ENCODE measurements at places on chromosomes 1 and 21. TPM values are rescaled to one million over a fixed set of nuclear protein-coding genes. Genes with fewer than 3 reads are reported as not detected.

- no peak for DNase-seq
Observed at GRCh38 chr1:3688356-3689137, 36.2 kb downstream of the TP73 start.

DNA sequence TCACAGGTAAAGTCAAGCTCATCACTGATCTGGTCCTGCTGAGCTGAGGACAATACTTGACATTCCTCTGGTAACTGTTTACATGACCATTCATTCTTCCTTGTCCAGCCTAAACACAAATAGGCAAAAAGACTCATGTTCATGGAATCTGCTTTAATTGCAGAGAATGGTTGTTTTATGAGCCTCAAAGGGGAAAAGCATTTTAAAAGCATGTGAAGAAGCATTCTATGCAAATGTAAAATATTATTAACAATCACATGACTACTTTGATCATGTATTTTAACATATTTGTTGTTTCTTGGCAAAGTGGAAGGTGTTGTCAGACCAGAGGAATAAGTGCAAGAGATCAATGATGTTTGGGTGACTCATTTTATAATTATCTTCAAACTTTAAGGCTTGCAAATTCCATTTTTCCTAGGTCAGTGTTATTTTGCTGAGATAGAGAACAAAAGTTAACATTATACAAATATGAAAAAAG is 133.7 kb downstream of the RUNX1 start:
- DNase-seq: peak; percentile 89

- DNase-seq: peak; percentile 17
Observed at GRCh38 chr1:96236156-96236739, 485.3 kb upstream of the PTBP2 start.

- DNase-seq: no peak
Observed at GRCh38 chr1:41582004-41582325, 97.5 kb upstream of the EDN2 start.

- no peak for DNase-seq
Observed at GRCh38 chr1:46131712-46132528, 509 bp downstream of the PIK3R3 start.

DNA sequence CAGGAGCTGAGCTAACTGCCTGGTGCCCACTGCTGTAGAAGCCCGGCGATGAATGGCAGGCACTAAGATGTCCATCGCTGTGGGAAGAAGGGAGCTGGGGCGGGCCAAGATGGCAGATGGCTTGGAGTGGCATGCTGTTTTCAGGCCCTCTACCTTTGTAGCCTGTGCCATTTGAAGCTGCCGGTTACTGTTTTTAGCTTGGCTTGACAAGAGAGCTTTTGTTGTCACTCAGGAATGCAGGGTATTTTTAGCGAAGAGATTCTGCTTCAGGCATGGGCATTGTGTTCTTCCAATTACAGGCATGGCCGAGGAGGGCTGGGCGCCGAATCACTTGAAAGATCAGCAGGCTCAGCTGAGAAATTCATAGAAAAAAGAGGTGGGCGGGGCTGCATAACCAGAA is 348.7 kb downstream of the RPS6KC1 start:
- DNase-seq: no peak

GRCh38 chr1:78334114-78334513 is 156.7 kb upstream of the PTGFR start:
- no peak for DNase-seq

- DNase-seq: no peak
Observed at GRCh38 chr1:23531562-23532094, 595 bp upstream of the E2F2 start.

DNA sequence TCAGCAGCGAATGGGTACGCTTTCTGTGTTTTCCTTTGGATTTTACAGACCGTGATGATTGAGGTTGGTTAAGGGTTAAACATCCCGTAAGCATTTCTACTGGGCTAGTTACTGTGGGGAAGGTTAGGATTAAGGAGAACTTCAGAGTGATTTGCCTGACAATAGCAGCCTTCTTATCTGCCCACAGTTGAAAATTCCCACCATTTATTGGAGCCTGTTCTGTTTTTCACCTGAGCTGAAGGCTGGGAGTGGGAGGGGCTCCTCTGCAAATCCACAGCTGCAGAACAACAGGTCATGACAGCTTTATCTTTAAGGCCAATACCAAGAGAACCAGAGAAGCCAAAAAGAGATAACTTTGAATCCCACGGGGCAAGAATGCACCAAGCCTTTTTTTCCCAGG is 168.6 kb downstream of the KAZN start:
- no peak for DNase-seq

DNA sequence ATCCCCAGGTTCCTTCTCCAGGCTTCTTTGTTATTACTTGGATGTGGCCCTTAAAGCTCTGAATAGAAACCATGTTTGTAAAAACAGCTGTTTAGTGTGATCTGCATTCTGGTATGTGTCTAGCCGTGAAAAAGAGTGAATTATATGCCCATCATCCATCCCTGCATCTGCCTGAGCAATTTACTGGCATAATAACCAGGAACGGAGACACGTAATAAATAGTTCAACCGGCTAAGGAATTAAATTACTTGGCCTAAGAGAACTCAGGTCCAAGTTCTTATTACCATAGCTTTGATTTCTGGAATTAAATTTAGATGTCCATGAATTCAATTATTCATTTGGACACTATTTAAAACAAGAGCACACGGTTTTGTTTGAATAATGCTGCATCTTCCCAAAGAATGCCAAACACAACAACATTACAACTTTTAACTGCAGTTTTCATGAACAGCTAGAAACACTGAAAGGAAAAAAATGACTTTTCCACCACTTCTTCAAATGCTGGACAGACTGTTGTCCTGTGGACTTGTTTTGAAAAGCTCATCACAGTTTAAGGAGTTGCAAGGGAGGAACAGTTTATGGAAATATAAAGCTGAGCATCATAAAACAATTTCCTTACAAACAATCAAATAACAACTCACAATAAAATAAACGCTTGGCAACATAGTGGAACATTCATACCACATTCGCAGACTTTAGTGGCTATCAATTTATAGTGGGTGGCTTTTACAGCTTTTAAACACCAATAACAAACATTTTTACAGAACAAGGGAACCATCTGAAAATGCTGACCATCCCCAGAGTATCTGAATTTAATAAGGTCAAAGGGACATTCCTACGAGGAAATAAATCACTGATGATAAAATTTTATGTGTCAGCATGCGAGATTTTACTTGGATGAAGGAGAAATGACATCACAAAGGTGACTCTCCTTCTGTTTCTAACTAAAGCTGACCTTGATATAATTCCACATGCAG is 144.7 kb downstream of the APP start:
- no peak for DNase-seq

GRCh38 chr1:45488666-45489377 is 2.1 kb downstream of the TESK2 start:
- DNase-seq: no peak

GRCh38 chr1:198876371-198876871 is 237.6 kb downstream of the PTPRC start:
- no peak for DNase-seq

- DNase-seq: no peak
Observed at GRCh38 chr1:196385109-196385508, 223.1 kb downstream of the KCNT2 start.

DNA sequence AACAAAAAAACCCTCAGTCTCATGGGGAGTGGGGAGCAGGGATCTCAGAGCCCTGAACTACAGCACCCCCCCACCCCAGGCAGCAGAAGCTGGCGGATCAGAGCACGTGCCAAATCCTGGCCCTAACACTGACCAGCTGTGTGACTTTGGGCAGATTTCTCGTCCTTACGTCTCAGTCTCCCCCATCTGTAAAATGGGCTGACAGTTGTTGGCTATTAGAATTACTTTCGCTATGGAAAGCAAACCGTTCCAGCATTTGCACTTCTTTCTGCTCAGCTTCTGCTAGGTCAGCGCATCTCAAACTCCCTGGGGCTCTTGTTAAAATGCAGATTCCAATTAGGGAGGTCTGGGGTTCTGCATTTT is 15.5 kb downstream of the TNFRSF8 start:
- DNase-seq: no peak

DNA sequence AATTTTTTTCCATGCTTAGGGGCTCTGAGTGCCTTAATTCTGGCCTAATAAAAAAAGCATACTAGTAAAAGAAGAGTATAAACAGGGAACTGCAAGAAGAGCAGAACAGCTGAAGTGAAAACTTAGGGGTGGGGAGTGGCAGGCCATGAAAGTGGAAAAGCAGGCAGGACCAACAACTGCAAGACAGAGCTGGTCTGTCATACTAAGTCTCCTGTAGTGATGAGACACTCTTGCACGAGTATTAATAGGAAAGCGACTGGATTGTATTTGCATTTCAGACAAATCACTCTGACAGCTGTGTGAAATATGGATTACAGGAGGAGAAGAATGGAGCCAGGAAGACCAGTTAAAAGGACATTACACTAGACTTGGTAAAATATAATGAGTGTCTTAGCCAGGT is 449.9 kb downstream of the NUF2 start:
- DNase-seq: no peak

DNA sequence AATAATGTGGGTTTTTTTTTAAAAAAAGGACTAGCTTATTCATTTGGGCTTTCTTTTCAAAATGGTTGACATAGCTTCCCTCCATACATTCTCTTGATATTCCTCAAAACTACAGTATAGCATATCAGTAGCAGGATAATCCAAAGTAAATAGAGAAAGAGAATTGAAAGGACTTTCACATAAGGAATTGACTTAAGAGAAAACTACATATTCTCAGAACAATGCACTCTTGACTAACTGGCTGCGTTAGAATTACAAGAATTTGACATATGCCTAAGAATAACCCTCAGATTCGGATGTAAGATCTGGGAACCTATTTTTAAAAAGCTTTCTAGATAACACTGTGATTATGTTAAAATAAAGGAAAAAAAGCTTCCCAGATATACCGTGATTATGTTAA is 3.1 kb downstream of the PRKAB2 start:
- DNase-seq: no peak

- no peak for DNase-seq
Observed at GRCh38 chr1:165129568-165130164, 226.8 kb downstream of the LMX1A start.

- no peak for DNase-seq
Observed at GRCh38 chr1:161039154-161039545, 386 bp upstream of the TSTD1 start.

GRCh38 chr1:155166471-155167165 is 6.5 kb downstream of the KRTCAP2 start:
- DNase-seq: no peak

DNA sequence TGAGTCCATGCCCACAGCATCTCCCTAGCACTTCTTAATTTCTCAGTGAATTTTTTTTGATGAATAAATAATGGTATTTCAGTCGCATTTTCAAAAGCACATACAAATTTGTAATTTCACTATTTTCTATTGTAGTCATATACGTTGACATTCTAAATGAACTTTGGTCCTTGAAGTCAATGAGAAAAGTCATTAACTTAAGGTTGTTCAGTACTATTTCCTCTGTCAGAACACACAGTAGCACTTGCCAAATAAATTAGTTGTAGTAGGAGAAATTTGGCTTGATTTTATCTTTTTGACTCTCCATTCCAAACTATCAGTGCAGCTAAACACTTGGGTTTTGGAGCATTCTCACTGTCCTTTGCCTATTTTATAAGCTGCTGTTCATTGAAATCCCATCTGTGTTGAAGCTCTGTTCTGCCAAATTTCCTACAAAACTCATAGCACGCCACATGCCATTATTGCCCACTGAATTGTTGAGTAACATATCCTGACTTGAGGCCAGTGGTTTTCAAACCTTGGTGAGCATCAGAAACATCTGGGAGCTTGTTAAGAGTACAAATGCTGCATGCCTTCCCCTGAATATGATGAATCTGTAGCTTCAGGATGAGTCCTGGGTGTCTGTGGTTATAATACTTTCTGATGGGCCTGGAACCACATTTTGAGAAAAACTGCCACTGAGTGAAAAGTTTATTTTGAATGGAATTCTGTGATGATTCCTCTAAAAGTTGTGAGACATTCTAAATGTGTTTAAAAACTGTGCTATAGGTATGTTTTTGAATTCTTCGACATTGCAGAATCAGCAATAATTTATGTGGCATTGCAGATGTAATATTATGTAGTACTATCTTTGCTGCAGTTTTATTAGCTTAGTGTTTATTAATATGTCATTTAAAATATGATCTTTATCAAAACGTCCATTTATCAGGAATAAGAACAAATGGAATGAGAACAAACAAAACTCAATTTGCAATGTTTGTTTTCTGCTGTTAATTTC is 78.9 kb downstream of the DNM3 start:
- peak; percentile 44 for DNase-seq

- DNase-seq: no peak
Observed at GRCh38 chr1:168726281-168726680, 2.7 kb downstream of the DPT start.

DNA sequence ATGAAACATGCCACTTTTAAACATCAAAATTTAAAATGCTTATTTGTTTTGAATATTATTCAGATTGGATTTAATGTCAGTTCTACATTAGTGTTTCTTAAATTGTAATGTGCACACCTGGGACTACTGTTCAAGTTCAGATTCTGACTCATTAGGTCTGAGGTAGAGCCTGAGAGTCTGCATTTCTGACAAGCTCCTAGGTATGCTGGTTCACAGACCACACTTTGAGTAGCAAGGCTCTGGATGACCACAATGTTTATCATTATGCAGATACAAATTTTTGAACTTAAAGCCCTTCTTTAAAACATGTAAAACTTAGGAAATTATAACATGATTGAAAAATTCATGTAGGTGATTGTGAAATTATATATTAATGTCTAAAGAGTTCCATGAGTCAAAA is 40.2 kb downstream of the TTLL7 start:
- DNase-seq: no peak

DNA sequence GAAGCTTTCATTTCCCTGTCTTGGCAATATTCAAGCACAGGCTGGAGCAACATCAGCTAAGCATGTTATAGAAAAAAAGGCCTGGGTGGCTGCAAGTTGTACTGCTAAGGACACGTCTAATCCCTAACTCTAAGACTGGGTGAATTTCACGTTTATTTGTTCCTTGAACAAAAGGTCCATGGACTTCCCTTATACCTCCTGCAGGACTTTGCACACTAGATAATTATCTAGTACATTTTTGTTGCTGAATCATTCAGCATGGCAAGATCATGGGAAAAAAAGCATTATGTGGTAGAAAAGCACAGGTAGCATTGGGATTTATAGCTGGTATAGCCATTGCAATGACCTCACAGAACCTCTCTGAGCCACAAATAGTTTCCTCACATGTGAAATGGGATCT is 130.7 kb upstream of the DMRTA2 start:
- DNase-seq: no peak

- no peak for DNase-seq
Observed at GRCh38 chr1:113259988-113260387, 130.3 kb upstream of the MAGI3 start.

The PRMT2 gene
- 168 TPM for polyA plus RNA-seq

The OLFM3 gene
- polyA plus RNA-seq: not detected

The SPRR3 gene
- polyA plus RNA-seq: not detected

The ADAMTSL4 gene
- 8.6 TPM for polyA plus RNA-seq

The FAM151A gene
- polyA plus RNA-seq: not detected

The MAN1C1 gene
- polyA plus RNA-seq: 0.98 TPM

The PCNX2 gene
- 10.1 TPM for polyA plus RNA-seq

The RGS8 gene
- not detected for polyA plus RNA-seq

The KRTAP12-2 gene
- polyA plus RNA-seq: not detected

The FALEC gene
- polyA plus RNA-seq: 0.17 TPM

The SLC1A7 gene
- polyA plus RNA-seq: 0.20 TPM

Measured in BJ (cell line).